NCI-H1417 treated with DMSO at 0.1 percent for 48 hours (cell line): ENCODE measurements at places on chromosomes 1 and 21.

DNA sequence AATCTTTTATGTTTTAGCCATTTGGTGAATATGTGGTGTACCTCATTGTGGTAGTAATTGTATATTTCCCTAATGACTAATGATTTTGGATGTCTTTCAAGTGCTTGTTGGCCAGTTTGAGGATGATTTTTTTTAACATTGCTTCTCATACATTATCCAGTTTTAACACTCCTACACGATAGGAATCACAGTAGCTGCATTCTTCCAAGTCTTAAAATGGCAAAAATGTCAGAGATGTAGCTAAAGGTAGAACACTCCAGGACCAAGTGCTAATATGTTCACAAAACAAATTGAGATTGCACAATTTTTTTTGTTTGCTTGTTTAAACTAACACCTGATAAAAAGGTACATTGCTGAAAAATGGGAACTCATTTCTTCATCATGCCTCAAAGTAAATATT is 11.7 kb downstream of the USP25 start:
- no peak for DNase-seq

GRCh38 chr1:206029484-206029883 is 5.8 kb upstream of the CTSE start:
- DNase-seq, result no peak

GRCh38 chr21:32733356-32733755 is 5.5 kb upstream of the SYNJ1 start:
- no peak for DNase-seq

DNA sequence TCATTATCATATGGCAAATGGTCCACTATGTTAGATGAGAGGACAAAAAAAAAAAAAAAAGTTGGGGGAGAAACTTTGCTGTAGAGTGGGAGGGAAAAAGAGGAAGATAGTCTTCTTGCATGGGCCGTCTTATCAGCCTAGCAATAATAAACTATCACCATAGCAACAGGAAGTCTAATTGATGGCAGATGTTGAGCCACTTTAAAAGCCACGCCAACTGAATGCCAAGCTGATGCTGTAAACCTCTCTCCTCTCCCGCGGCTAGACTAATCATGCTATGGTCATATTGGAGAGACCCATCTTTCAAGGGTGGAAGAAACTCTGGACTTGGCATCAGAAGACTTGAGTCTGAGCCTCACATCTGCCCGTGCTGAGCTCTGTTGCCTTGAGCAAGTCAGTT is 122.2 kb upstream of the HOOK1 start:
- peak; percentile 14 for DNase-seq

- no peak for DNase-seq
Observed at GRCh38 chr1:82991569-82991968, 1007.4 kb downstream of the TTLL7 start.

- DNase-seq, result no peak
Observed at GRCh38 chr1:228149406-228150119, at the start of gene GJC2. Gene GJC2, plus strand, starts transcription at chr1:228149930. Its CDS starts 7,829 bp downstream, at chr1:228157759.

DNA sequence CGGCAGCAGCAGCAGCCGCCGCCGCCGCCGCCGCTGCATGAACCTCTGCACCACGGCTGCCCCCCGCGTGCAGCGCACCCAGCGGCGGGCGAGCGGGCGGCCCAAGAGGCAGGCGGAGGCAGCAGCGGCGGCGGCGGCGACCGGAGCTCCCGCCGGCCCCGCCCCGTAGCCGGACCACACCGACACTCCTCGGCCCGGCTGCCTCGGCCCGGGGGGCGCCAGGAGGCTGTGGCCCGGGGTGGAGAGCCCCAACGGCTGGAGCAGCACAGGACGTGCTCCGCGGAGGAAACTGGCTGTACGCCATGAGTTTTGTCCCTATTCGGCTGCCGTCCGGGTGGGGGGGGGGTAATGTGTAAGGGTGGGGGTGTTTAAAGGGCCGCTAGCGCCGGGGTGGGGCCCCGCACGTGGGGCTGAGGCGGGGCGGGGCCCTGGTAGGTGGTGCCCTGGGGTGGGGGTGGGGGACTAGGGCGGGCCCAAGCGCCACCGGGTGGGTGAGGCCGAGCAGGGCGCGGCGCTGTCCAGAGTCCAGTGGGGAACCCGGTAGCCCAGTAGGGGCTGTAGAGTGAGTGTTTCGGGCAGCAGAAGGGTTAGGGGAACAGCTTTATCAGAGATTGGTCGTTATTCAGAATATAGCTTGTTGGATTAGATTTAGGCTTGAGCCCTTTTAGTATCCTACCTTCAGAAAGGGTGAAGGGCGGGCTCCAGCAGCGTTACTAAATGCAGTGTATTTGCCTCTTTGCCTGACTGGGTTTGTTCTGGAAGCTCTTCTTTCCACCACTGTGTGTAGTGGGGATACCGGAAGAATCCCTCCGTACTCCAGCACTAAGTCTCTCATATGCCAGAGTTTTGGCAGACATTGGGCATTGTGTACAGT is at the start of gene FAM78B:
FAM78B (minus strand) TSS at position 304 of the 874 bp plus-strand sequence. CDS start 753 bp downstream, outside the sequence.
- peak; percentile 27 for DNase-seq

GRCh38 chr1:213123536-213123935 is 72.5 kb downstream of the RPS6KC1 start:
- DNase-seq, result no peak

- no peak for DNase-seq
Observed at GRCh38 chr1:89975540-89976125, 19.3 kb upstream of the ZNF326 start.

DNA sequence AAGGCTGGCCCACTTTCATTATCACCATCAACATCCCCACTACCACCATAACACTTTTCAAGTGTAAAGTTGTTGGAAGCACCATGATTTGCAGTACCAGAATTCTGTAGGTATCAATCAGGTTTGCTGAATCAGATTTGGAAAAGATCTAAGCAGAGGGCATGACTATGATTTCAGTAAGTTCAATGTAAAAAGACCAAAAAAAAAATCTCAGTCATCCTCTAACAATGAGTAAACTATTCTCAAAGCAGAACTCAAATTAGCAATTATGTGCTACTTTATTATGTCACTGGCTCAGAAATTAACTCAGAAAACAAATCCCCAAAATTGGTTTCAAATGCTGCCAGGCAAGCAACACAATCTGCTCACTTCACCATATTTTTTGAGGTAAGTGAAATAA is 187.8 kb upstream of the HP1BP3 start:
- no peak for DNase-seq

- DNase-seq, result no peak
Observed at GRCh38 chr1:170698301-170699275, 34.7 kb downstream of the PRRX1 start.

DNA sequence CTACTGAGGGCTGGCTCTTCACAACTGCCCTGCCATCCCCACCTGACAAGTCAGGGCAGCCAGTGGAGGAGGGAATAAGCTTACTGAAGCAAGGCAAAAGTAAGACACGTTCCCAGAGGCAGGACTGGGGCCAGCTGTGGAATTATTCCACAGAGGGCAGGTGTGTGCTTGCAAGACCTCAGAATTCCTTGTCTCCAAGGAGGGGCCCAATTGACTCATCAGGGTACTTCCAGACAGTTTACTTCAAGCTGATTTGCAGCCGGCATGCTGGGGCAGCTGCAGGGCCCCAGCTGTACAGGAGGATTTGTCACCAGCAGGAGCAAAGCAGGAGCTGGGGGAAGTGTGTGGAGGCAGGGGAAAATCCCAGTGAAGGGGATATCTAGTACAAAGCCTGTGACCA is 167.5 kb upstream of the CAMK1G start:
- no peak for DNase-seq

GRCh38 chr1:56803561-56804156 is 15.5 kb downstream of the FYB2 start:
- DNase-seq, result no peak

- DNase-seq, result no peak
Observed at GRCh38 chr1:213584272-213584671, 403.5 kb upstream of the PROX1 start.

GRCh38 chr1:159983681-159984080 is 29.6 kb upstream of the SLAMF9 start:
- DNase-seq, result no peak

DNA sequence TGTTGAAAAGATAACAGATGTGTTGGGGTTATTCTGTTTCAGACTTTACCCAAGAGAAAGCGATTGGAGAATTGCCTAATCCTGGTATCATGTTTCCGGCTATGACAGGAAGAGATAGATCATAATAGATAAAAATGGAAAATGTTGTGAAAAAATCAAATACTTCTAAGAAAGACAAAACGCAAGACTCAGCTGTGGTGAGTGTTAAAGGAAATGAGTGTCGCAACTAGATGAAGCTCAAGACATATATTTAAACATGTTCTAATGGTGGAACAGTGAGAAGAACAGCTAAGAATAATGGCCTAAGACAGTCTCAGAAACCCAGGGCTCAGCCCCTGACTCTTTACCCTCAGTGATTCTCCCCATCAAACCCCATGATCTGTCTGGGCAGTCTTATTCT is 426.7 kb upstream of the RUNX1 start:
- no peak for DNase-seq

GRCh38 chr1:226650236-226650841 is 88.7 kb downstream of the ITPKB start:
- DNase-seq, result no peak

DNA sequence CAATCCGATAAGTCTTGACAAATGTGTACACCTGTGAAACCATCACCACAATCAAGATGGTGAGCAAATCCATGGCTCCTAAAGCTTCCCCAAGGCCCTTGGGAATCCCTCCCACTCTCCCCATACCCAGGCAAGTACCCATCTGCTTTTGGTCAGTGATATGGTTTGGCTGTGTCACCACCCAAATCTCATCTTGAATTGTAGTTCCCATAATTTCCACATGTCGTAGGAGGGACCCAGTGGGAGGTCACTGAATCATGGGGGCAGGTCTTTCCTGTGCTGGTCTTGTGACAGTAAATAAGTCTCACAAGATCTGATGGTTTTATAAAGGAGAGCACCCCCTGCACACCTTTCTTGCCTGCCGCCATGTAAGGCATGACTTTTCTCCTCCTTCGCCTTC is 14.6 kb upstream of the GUCA2B start:
- DNase-seq, result no peak

DNA sequence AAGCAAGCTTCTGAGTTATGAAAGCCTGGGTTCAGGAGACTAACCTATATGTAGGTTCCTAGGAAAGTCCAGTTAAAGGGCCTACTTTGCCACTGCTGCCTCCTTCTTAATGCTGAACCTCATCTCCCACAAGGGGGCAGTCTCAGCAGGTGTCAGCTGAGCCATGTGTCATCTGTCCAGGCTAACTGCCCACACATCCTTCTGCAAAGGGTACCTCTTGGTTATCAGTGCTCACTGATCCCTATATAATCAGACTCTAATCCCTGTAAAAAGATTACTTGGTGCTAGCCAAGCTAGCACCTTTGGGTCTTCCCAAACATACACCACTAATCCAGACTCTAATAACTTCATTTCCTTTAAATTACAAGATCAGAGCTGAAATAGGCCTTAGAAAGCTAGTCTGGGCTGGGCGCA is 9.0 kb downstream of the PRDX1 start:
- no peak for DNase-seq

DNA sequence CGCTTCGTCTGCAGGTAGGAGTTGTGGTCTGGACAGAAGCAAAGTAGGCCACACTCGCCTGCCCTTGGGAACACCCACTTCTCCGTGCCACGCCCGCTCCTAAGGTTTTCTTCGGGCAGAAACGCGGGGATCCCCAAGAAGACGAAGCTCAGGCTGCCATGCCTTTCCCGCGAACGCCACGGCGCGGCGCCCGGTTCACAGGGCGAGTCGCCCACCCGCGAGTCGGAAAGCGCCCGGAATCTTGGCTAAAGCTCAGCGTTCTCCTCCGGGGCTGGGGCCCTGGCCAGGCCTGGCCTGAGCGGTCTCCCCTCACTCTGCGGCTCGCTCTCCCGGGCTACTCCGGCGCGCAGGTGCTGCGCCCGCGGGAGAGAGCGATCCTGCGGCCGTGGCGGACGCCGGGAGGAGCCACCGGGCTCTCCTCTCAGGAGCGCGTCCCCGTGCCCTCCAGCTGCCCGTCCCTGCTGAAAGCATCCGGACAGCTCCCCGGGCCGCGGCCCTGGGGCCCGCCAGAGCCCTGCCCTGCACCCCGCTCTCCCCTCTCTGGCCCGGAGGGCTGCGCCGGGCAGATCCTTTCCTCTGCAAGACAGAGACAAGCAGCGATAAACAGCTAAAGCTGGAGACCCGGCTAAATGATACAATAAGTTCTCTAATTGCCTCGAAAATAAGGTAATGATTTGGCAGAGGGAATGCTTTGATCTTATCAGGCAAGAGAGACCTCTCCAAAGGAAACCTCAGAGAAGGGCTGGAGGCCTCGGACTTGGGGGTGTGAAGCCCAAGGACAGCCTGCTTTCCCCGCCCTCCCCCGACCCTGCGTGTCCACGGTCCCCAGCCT is 6.7 kb upstream of the WNT2B start:
- no peak for DNase-seq

GRCh38 chr1:178486100-178487069 is 10.4 kb downstream of the CLEC20A start:
- no peak for DNase-seq

GRCh38 chr1:217482356-217483102 is 148.4 kb downstream of the GPATCH2 start:
- DNase-seq, result no peak

DNA sequence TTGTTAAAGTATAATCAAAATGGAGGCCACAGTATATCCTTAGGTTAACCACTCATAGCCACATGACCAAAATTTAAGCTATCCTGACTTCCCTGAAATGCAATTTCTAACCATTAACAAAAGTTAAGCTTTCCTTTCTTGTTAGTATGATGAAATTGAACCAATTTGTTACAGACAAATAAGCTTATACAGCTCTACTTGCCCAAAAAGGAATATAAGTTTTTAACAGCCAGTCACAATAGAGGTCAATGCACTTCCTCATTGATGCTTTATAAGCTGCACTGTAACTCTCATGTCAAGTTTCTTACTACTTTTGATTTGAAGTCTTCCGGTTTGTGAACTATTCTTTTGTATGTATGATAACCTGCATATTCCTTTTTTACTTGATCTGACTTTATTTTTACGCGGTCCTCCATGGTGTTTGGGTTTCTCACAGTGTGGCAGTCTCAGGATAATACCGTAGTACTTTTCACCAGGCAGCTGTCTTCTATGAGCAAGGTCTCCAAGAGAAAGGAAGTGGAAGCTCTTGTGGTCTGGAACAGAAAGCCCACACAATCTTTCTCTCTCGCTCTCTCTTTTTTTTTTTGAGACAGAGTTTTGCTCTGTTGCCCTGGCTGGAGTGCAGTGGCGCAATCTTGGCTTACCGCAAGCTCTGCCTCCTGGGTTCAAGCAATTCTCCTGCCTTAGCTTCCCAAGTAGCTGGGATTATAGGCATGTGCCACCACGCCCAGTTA is 331.6 kb downstream of the SRGAP2C start:
- no peak for DNase-seq

DNA sequence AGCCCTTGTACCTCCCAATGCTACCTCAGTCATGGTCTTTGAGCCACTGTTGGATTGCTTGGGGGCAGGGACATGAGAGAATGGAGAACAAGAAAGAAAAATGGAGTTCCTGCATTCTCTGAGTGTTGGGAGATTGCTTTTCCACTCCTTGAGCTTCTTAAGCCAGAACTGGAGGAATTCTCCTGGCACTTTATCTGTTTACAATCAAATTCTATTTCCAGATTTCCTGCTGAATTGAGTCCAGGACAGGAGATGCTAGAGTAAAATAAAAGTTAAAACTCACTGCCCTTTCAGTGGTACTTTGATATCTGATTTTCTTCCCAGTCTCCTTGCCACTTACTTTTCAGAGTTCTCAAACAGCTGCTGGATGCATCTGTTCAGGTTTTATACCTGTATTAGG is 24.4 kb upstream of the DEPDC1 start:
- no peak for DNase-seq
